Stimulated activated CD8-positive, alpha-beta memory T cell treated with anti-CD3 and anti-CD28 coated beads, Interleukin-12 subunit alpha, Interleukin-12 subunit beta, amount 100 ng/mL, for 4 hours (primary cell): ENCODE measurements at places on chromosomes 6 and 20.

- DNase-seq: no peak
Measured at GRCh38 chr6:68025764-68026163, 609.3 kb upstream of the ADGRB3 start.

- DNase-seq: no peak
Measured at GRCh38 chr6:157226026-157226625, 97.2 kb downstream of the TMEM242 start.

DNA sequence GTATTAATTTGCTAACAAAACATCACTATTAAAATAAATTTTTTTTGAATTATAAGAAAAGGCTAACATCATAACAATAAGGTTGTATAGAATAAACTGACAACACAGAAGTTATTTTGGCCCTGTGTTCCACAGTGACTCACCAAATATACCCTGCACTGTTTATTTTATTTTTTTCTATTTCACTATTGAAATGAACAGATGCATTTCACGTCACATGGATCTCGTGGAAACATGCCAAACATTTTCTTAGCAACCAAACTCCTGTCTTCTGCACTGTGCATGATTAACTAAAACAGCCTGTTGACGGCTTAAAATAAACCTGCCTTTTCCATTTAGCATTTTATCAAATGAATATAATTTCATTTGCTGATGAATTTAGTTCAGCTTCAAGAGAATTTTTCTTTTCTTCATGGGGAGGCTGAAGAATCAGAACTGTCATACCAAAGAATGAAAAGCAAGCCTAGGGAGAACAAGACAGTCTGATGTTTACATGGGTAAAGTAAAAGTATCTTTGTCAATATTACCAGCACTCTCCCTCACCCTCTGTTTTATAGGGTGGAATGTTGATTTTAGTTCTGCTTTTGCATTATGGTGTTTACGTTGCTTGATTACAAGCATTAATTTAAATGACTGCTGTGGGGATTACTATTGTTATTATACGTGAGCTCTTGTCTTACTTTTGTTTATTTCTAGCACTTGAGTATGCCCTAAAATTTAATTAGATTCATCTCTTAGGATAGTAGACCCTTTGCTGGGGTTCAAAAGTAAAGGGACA is 115.3 kb downstream of the LCA5 start:
- DNase-seq: no peak

GRCh38 chr6:15326067-15326614 is 80.3 kb downstream of the JARID2 start:
- DNase-seq: no peak

- DNase-seq: no peak
Measured at GRCh38 chr6:28603891-28604290, 78.2 kb downstream of the GPX5 start.

DNA sequence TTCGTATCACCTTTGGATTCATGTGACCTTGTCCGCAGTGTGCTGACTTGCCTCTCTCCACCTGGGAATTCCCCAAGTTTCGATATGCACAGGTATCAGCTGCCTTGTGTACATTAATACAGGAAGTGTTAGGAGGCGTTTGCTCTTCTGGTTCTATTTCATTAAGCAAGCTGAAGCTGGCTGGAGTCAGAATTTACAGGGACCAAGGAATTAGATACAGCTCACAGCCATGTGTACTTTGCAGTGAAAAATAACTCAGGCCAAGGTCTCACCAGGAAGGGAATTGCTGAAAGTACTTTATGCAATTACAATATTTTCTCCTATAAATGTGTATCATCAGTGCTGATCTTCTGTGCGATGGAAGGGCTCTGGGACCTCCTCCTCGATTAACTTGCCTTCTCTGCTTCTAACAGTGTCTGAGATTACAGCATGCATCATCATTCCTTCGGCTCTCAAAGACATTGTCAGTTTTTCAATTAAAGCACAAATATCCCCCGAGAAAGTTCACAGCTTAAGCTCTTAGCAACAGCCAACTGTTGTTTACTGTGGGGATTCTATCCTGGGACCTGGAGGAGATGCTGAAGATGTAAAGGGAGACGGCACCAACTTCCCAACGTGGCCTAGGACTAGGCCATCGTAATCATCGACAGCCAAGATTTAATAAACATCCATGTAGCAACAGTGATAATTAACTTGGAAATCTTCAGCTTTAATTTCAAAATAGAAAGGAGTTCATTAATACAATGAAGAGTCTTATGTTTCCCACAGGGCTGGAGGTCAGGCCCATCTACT is 13.8 kb upstream of the TIAM2 start:
- DNase-seq: no peak

DNA sequence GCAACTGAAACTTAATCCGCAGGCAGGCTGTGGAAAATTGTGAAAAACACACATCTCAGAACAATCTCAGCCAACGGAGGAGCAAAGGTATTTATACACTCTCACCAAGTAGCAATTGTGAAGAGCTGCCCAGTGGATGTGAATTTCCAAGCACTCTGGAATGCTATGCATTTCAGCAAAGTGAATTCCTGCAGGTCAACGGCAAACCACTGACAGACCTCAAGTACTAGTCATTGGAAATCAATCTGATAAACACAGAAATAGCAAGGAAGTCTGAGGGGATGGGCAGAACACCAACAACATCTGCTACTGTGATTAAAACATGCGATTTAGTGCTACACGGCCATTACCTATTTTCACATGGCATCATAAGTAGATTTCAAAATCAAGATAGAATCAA is 429.1 kb downstream of the HTR1B start:
- no peak for DNase-seq
